Smooth muscle cell of bladder (primary cell): ENCODE measurements at places on chromosomes 11 and 22. TPM values are rescaled to one million over a fixed set of nuclear protein-coding genes. Genes with fewer than 3 reads are reported as not detected.

Gene TEX12
- 0.14 and 0.28 TPM in 2 replicates for total RNA-seq

Gene TRIM34
- 8.7 and 11.4 TPM in 2 replicates for total RNA-seq

Gene TSSK2
- not detected in 2 replicates for total RNA-seq

Gene NDUFV1
- total RNA-seq: 167 and 205 TPM in 2 replicates

Gene HPS5
- total RNA-seq: 33.3 and 43.1 TPM in 2 replicates
